Heart right ventricle (tissue), 16 donors: ENCODE measurements at places on chromosomes 16 and 17. TPM values are rescaled to one million over a fixed set of nuclear protein-coding genes. Genes with fewer than 3 reads are reported as not detected.

Gene CCDC200
- total RNA-seq, result not detected

DNA sequence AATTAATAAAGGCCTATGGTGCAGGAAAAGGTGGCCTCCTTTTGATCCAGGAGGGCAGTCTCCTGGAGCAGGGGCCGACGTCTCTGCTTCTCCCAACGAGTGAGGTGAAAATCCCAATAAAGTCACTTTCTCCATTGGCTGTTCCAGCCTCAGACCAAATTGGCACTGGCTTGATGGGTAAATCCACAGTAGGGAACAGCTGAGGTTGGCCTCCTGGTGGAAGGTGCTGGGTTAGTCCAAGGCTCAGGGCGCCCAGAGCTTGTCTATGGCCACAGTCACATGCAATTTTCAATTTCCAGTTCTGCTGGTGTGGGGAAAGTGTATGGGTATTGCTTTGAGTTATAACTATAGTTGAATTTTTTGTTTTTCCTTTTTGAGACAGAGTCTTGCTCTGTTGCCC is 79.0 kb downstream of the NETO2 start:
- no peaks in the 10 kb centered on the region for H3K4me1 ChIP-seq
- no peaks in the 10 kb centered on the region for H3K27me3 ChIP-seq
- H3K36me3 ChIP-seq, result no peaks in the 10 kb centered on the region

DNA sequence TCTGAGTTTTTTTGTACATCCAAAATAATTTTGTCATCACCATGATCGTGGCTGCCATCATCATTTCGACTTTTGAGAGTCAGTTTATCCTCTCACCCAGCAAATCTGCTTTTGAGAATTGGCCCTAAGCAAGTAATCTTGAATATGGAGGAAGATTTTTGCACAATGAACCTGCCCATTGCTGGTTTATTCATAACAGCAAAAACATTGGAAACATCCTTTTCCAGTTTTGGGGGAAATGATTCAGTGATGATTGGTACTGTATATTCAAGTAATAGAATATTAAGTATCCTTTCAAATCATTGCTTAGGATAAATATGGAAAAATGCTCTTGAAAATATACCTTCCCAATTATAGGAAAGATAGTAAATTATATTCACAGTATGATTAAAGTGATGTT is 53.1 kb downstream of the PRKCA start:
- no peak overlapping the region for H3K27ac ChIP-seq
- H3K36me3 ChIP-seq, result no peaks in the 10 kb centered on the region
- H3K4me3 ChIP-seq, result no peak overlapping the region

- H3K4me3 ChIP-seq, result no peak overlapping the region
- no peak overlapping the region for H3K27ac ChIP-seq
- H3K27me3 ChIP-seq, result no peaks in the 10 kb centered on the region
These were observed 248.3 kb upstream of the CIBAR2 start for GRCh38 chr16:85360323-85361277.

- no peak for DNase-seq
- H3K4me1 ChIP-seq, result peaks cover 11% of the 10 kb centered on the region
- peak overlapping the region; percentile 60 for H3K27ac ChIP-seq
- H3K27me3 ChIP-seq, result no peaks in the 10 kb centered on the region
These were observed 33.0 kb upstream of the SEC14L1 start for GRCh38 chr17:77107506-77108433.

- H3K4me3 ChIP-seq, result no peak overlapping the region
- H3K27ac ChIP-seq, result no peak overlapping the region
- DNase-seq, result no peak
- no peaks in the 10 kb centered on the region for H3K27me3 ChIP-seq
These were observed 11.8 kb upstream of the PEMT start for GRCh38 chr17:17603178-17603894.

- H3K36me3 ChIP-seq, result peaks cover 3% of the 10 kb centered on the region
- peaks cover 5% of the 10 kb centered on the region for H3K4me1 ChIP-seq
These were observed 88.1 kb downstream of the AMFR start for GRCh38 chr16:56337131-56337857.

GRCh38 chr17:5139458-5139732 is 23.6 kb downstream of the USP6 start:
- H3K4me3 ChIP-seq, result no peak overlapping the region
- no peaks in the 10 kb centered on the region for H3K36me3 ChIP-seq
- H3K27me3 ChIP-seq, result no peaks in the 10 kb centered on the region
- H3K4me1 ChIP-seq, result no peaks in the 10 kb centered on the region
- no peak overlapping the region for H3K27ac ChIP-seq
- no peak for DNase-seq

DNA sequence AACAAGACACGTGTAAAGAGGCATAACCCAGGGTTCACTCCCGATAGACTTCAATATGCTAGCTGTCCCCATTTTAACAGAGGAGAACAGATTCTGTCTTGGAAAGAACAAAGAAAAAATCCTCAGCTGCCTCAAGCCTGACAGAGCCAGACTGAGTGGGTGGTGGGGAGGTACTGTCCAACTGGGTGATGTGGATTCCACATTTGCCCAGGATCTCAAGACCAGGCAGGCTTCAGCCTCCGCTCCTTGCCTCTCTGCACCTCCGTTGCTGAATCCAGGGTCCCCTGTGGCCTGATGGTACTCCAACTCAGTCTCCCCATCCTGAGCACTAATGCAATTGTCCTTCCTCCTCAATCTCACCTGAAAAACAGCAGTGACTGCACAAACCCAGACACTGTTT is 163.8 kb downstream of the GSG1L start:
- no peak overlapping the region for H3K27ac ChIP-seq
- H3K36me3 ChIP-seq, result no peaks in the 10 kb centered on the region
- DNase-seq, result no peak
- no peaks in the 10 kb centered on the region for H3K4me1 ChIP-seq
- peaks cover 48% of the 10 kb centered on the region for H3K27me3 ChIP-seq
- no peak overlapping the region for H3K4me3 ChIP-seq

DNA sequence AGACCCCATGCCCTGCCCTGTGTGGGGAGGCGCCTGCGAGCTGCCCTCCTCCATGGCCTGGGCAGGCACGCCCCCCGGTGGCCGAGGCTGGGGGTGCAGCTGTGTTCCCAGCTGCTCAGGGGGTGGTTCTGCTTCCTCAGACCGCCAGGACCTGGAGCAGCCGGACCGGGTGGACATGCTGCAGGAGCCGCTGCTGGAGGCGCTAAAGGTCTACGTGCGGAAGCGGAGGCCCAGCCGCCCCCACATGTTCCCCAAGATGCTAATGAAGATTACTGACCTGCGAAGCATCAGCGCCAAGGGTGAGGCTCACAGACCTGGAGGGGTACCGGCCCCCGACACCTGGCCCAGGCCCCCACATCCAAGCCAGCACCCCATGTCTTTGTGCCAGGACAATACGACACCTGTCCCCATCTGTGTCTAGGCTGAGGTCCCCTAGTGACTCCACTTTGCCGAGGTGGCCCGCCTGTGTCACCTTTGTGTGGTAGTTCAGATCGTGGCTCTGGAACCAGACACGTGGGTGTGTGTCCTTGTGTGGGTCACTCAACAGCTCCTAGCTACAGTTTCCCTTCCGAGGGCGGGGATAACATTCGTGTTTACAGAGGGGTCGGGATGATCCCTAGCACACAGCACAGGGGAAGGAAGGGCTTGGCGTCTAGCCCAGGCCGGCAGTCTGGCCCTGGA is 9.3 kb downstream of the GJD3 start:
- DNase-seq, result peak; percentile 75
- H3K4me1 ChIP-seq, result peaks cover 8% of the 10 kb centered on the region
- no peak overlapping the region for H3K4me3 ChIP-seq
- no peaks in the 10 kb centered on the region for H3K36me3 ChIP-seq
- no peaks in the 10 kb centered on the region for H3K27me3 ChIP-seq
- no peak overlapping the region for H3K27ac ChIP-seq

GRCh38 chr17:78529251-78529650 is 47.9 kb downstream of the DNAH17 start:
- no peak for DNase-seq
- no peaks in the 10 kb centered on the region for H3K4me1 ChIP-seq
- H3K36me3 ChIP-seq, result no peaks in the 10 kb centered on the region
- H3K4me3 ChIP-seq, result no peak overlapping the region

Gene SLC5A11
- not detected for total RNA-seq

GRCh38 chr16:69195369-69196029 is 8.5 kb downstream of the SNTB2 start:
- H3K36me3 ChIP-seq, result no peaks in the 10 kb centered on the region
- DNase-seq, result no peak
- no peak overlapping the region for H3K4me3 ChIP-seq

Gene TM4SF5
- total RNA-seq, result not detected

- no peaks in the 10 kb centered on the region for H3K36me3 ChIP-seq
- H3K4me3 ChIP-seq, result no peak overlapping the region
- H3K27ac ChIP-seq, result no peak overlapping the region
- no peaks in the 10 kb centered on the region for H3K27me3 ChIP-seq
- no peak for DNase-seq
These were observed 54.6 kb downstream of the PRKCA start for GRCh38 chr17:66357037-66357436.

DNA sequence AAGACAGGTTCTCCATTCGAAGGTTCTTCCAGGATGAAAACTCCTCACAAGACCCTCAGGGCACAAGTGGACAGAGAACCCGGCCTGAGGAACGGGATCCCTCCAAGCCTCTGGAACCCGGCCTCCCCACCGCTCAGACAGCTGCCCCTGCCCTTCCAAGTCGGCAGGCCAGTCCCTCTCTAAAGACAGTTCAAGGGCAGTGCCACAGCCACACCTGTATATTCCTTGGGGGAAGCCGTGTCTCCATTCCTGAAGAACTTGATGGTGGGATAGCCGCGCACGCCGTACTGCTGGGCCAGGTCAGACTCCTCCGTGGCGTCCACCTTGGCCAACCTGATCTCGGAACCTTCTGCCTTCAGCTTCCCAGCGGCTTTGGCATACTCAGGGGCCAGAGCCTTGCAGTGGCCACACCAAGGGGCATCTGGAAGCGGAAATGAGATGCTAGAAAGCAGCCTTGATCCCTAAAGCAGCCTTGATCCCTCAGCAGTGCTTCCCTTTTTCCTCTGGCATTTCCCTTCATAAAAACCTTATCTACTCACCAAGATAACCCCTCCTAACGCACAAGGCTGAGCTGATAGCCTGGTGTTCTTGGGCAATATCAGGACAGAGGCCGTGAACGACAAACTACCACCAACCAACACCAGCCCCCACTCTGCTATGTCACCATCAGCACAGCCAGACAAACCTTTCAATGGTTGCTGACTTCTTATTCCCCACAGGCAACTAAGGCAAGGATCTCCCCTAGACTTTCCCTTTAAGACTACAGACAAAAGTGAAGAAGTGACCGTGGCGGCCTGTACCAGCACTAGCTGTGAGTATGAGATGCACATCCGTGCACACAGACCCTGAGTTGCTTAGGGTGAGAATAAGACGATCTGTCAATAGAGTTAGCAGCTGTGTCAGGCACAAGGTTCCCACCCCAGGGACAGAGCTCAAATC is 1.1 kb downstream of the P4HB start:
- peak overlapping the region; percentile 87 for H3K4me3 ChIP-seq
- H3K27me3 ChIP-seq, result no peaks in the 10 kb centered on the region
- H3K27ac ChIP-seq, result no peak overlapping the region
- no peak for DNase-seq
- H3K4me1 ChIP-seq, result peaks cover 44% of the 10 kb centered on the region

GRCh38 chr16:78805556-78805955 is 706.1 kb downstream of the WWOX start:
- H3K4me3 ChIP-seq, result no peak overlapping the region
- H3K27me3 ChIP-seq, result no peaks in the 10 kb centered on the region
- no peaks in the 10 kb centered on the region for H3K4me1 ChIP-seq
- no peaks in the 10 kb centered on the region for H3K36me3 ChIP-seq
- DNase-seq, result no peak

GRCh38 chr17:7108560-7108925 is 6.1 kb downstream of the ASGR2 start:
- H3K4me3 ChIP-seq, result no peak overlapping the region
- no peak for DNase-seq
- H3K4me1 ChIP-seq, result no peaks in the 10 kb centered on the region

Gene CDRT15
- not detected for total RNA-seq

GRCh38 chr16:19710191-19710908 is 7.7 kb downstream of the KNOP1 start:
- H3K36me3 ChIP-seq, result peaks cover 4% of the 10 kb centered on the region
- H3K27me3 ChIP-seq, result no peaks in the 10 kb centered on the region
- peak overlapping the region; percentile 52 for H3K27ac ChIP-seq
- H3K4me1 ChIP-seq, result peaks cover 23% of the 10 kb centered on the region

- peaks cover 66% of the 10 kb centered on the region for H3K36me3 ChIP-seq
- H3K4me1 ChIP-seq, result peaks cover 32% of the 10 kb centered on the region
- H3K27ac ChIP-seq, result no peak overlapping the region
- no peak for DNase-seq
These were observed 3.0 kb downstream of the KAT2A start for GRCh38 chr17:42118126-42118510.

Gene EPX
- total RNA-seq, result not detected

DNA sequence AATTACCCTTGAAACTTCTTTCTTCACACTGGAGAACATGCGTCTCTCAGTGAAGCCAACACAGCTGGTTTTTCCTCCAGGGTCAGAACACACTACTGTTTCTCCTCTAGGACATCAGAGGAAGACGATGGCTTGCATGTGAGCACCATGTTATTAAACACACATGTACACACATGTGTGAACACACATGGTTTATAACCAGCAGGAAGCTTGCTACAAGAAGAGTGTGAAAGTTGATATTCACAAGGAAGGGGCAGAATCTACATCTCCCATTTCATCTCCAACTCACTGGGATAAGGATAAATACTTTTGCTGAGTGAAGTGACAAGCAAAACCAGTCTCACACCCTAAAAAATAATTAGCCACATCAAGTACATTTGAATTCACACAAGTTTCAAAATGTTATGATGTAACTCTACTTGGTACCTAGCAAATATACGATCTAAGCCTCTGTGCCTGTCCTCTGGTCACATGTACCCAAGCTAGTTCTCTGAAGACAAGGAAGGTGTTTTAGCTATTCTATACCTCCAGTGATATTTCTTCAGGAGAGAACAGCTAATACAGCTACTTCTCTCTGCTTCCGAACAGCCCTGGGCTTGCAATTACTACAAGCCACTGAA is 127.7 kb downstream of the PARN start:
- no peaks in the 10 kb centered on the region for H3K36me3 ChIP-seq
- no peak for DNase-seq
- peak overlapping the region; percentile 43 for H3K27ac ChIP-seq
- H3K4me1 ChIP-seq, result peaks cover 36% of the 10 kb centered on the region
- no peak overlapping the region for H3K4me3 ChIP-seq
- H3K27me3 ChIP-seq, result no peaks in the 10 kb centered on the region

DNA sequence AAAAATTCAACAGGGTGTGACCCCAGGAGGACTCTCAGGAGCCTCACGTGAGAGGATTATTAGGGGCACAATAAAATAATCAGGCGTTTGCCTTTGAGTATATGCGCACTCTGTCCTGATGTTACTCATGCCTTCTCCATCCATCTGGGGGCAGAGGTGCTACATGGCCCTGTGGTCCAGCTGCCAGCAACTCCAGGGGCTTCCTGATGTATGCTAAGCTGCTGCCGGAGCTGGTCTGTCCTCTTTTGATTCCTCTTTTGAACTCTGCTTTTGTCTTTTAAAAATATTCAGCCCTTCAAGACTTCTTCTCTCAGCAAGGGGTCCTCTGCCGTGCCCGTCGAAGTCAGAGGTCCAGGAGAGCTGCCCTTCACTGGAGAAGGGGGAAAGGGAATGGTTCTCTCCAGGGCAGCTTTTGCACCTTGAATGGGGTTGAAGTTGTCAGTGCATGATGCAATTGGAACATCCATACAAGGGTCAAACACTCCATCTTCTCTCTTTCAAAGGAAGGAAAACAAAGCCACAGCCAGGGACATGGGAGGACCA is 431.4 kb downstream of the SHISA9 start:
- no peak for DNase-seq
- no peak overlapping the region for H3K27ac ChIP-seq
- no peaks in the 10 kb centered on the region for H3K36me3 ChIP-seq
- H3K4me3 ChIP-seq, result no peak overlapping the region
- no peaks in the 10 kb centered on the region for H3K4me1 ChIP-seq

GRCh38 chr17:48261297-48261880 is 153.8 kb downstream of the SNX11 start:
- H3K36me3 ChIP-seq, result no peaks in the 10 kb centered on the region
- H3K4me1 ChIP-seq, result peaks cover 6% of the 10 kb centered on the region
- no peak for DNase-seq
- H3K4me3 ChIP-seq, result no peak overlapping the region
- peaks cover 5% of the 10 kb centered on the region for H3K27me3 ChIP-seq
